ENCODE measurements at places on chromosomes 3 and 15. TPM values are rescaled to one million over a fixed set of nuclear protein-coding genes. Genes with fewer than 3 reads are reported as not detected.

PARP3 gene
- 7.9 TPM for total RNA-seq

ADAMTS7 gene
- 1.3 TPM for total RNA-seq

PRTG gene
- total RNA-seq: 16.4 TPM

CHRNB4 gene
- total RNA-seq: 0.08 TPM

CATSPER2 gene
- total RNA-seq: 0.53 TPM

FGF7 gene
- 20.3 TPM for total RNA-seq
